ENCODE measurements at places on chromosomes 16 and 17. TPM values are rescaled to one million over a fixed set of nuclear protein-coding genes. Genes with fewer than 3 reads are reported as not detected.

The FBXL16 gene
- not detected for total RNA-seq

The OSGIN1 gene
- total RNA-seq = 22.0 TPM

The RPA1 gene
- 24.6 TPM for total RNA-seq

The KRTAP4-5 gene
- not detected for total RNA-seq

The KCTD11 gene
- total RNA-seq = 7.5 TPM

The MAPT gene
- 1.8 TPM for total RNA-seq

The TBC1D28 gene
- total RNA-seq = not detected

The CD300LG gene
- 44.5 TPM for total RNA-seq

GRCh38 chr17:75105126-75106080 lies 4.4 kb upstream of the ARMC7 start:
- H3K27ac ChIP-seq = no peak overlapping the region
- H3K27me3 ChIP-seq = no peaks in the 10 kb centered on the region
- H3K4me3 ChIP-seq = no peak overlapping the region
- peaks cover 13% of the 10 kb centered on the region for H3K4me1 ChIP-seq
- DNase-seq = peak; percentile 77

- H3K36me3 ChIP-seq = no peaks in the 10 kb centered on the region
- DNase-seq = no peak
- no peak overlapping the region for H3K4me3 ChIP-seq
- no peaks in the 10 kb centered on the region for H3K27me3 ChIP-seq
Measured at GRCh38 chr17:82493226-82493781, 26.2 kb upstream of the FOXK2 start.

DNA sequence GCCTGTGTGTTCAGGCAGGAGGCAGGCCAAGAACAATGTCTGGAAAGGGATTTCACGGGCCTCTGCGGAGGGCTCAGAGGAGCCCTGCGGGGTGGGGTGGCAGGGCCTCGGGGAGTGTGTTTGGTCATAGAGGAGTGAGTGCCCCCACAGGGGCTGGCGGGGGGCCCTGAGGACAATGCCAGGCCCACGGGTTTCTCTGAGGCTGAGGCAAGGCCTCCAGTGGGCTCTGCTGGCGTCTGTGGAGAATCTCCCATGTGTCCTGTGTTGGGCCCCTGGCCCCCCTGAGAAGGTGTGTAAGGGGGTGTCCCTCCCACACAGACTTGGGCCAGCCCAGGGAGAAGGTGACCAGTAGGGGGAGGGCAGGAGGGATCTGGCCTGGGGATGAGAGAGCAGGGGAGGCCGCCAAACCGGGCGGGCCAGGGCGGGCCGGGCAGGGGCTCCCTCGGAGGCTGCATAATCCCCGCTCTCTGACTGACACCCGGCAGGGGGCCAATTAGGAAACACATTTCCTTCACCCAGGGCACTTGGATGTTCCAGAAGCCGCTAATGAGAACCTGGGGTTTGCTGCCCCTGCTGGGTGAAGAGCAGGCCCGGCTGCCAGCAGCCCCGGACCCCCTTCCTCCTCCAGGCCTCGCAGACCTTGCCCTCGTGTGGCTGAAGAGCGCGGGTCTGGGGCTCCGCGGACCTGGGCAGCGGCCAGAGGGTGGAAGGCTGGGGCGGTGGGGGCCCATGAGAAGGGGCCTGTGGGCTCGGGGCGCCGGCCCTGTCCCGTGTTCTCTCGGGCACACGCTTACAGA lies 204.2 kb downstream of the NTN1 start:
- H3K27ac ChIP-seq = no peak overlapping the region
- peaks cover 6% of the 10 kb centered on the region for H3K4me1 ChIP-seq
- no peak overlapping the region for H3K4me3 ChIP-seq
- no peak for DNase-seq

DNA sequence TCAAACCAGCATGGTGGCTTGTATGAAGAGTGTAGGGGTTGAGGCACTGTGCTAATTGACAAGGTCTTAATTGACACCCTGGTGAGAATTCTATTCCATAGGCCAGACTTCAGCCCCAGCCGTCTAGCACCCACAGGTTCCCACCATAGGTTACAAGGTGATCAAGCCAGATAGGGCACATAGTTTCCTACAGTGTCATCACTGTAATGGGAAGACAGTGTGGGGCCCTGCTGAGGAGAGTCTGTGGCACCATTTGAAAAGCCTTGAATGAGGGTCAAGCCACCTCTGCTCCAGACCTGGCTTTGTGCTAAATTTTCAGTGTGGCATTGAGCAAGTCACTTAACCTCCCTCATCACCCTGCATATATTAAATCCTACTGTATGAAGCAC lies 36.2 kb downstream of the YPEL2 start:
- H3K27me3 ChIP-seq = no peaks in the 10 kb centered on the region
- H3K4me3 ChIP-seq = no peak overlapping the region
- peak overlapping the region; percentile 88 for H3K27ac ChIP-seq
- peaks cover 83% of the 10 kb centered on the region for H3K4me1 ChIP-seq
- DNase-seq = no peak
- H3K36me3 ChIP-seq = no peaks in the 10 kb centered on the region

- no peaks in the 10 kb centered on the region for H3K36me3 ChIP-seq
- DNase-seq = peak; percentile 62
- H3K4me3 ChIP-seq = no peak overlapping the region
- H3K4me1 ChIP-seq = peaks cover 40% of the 10 kb centered on the region
- no peaks in the 10 kb centered on the region for H3K27me3 ChIP-seq
- peak overlapping the region; percentile 79 for H3K27ac ChIP-seq
Measured at GRCh38 chr17:38898291-38898679, 27.1 kb upstream of the LASP1NB start.

GRCh38 chr16:3187798-3188674 lies at the start of gene OR1F1:
Gene OR1F1, plus strand, starts transcription at chr16:3188204.
- H3K27ac ChIP-seq = no peak within 1 kb of the TSS
- DNase-seq = no peak
- no peak within 1 kb of the TSS for H3K4me3 ChIP-seq
- no peaks in the 10 kb centered on the region for H3K36me3 ChIP-seq

DNA sequence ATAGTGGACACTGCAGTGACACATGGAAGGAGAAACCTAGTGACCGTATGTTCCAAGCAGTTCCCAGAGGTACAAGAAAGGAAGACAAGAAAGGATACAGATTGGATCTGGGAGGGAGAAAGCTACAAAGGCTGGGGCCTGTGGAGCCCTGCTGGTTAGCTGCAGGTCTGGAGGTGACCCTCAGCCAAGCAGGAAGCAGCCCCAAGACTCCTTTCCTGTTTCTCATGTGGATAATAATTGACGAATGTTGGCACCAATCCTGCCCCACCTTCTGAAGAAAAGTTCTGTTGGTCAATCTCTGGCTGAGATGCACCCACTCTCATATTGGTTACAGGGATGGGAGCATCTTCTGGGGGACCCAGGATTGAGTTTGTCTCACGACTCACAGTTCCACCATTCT lies 99.8 kb downstream of the SHISA6 start:
- H3K4me3 ChIP-seq = no peak overlapping the region
- no peaks in the 10 kb centered on the region for H3K27me3 ChIP-seq
- H3K36me3 ChIP-seq = no peaks in the 10 kb centered on the region
- H3K4me1 ChIP-seq = no peaks in the 10 kb centered on the region

DNA sequence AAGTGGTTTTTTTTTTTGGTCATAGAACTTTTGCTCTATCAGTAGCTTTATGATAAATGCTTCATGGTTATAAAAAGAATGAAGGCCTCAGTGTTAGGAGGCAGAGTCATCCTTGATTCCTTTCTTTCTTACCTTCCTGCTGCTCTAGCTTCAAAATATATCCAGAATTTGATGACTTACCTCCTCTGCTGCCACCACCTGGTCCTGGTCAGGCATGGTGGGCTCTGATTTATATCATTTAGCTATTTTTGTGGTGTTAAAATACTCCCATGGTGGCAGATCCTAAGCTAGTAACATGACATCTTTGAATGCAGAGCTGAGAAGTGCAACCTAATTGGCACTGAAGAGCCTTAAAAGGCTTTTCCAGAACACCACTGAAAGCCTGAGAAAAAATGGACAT lies 508.8 kb upstream of the CDH8 start:
- no peak overlapping the region for H3K27ac ChIP-seq
- H3K36me3 ChIP-seq = no peaks in the 10 kb centered on the region
- H3K4me1 ChIP-seq = no peaks in the 10 kb centered on the region
- no peak for DNase-seq
- H3K27me3 ChIP-seq = no peaks in the 10 kb centered on the region

DNA sequence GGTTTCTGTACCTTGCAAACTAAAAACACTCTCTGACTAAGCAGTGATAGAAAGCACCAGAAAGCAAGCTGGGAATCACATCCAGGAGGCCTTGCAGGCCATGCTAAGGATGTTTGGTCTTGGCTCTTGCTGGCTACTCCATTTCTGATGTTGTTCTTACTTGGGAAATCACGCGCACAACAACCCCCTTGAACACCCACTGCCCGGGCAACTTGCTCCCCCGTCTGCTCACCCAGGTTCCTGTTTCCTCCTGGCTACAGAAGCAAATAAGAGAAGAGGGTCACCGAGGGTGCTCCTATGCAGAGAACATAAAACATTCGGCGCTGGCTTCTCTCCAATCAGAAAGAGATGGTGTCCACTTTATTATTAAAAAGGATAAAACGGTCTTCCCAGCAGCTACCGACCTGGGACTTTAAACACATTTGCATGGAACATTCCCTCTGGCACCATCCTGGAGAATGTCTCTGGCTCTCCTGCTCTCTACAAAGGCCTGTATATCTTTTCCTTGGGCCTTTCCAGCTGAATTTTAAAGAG lies 271.2 kb upstream of the RPL38 start:
- peaks cover 8% of the 10 kb centered on the region for H3K27me3 ChIP-seq
- no peak for DNase-seq
- no peak overlapping the region for H3K27ac ChIP-seq
- H3K36me3 ChIP-seq = no peaks in the 10 kb centered on the region

DNA sequence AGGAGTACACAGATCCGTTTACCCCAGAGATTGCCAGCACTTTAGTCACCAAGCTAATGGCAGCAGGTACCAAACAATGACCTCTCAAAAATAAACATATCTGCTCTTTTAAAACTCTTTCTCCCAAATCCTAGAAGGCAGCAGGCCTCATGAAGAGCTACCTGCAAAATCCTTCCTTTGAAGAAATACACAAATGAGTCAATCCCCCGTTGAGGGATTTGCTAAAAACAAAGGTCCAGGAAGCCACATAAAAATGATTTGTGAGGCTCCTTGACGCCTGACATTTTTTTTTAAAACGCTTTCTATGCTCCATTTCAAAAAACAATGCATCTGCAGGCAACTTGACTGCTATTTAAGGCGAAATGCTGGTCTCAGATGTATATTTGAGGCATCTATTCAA lies 58.2 kb downstream of the NACA2 start:
- no peaks in the 10 kb centered on the region for H3K4me1 ChIP-seq
- H3K4me3 ChIP-seq = no peak overlapping the region

DNA sequence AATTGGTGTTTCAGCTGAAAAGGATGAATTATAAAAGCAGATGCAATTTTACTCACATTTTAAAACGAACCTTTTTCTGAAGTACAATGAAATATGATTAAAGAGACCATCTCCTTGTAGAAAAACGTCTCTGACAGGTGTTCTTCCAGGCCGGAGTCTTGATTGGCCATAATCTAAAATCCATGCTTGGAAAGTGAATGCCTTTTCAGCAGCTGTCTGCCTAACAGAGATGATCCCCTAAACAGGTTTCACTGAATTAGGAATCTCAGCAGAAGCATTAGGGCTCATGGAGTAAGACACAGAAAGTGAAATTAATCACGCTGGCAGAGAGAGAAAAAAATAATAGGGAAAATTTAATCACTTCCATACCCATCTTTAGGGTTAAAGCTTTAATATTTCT lies 39.3 kb upstream of the IRX5 start:
- no peaks in the 10 kb centered on the region for H3K27me3 ChIP-seq
- no peak overlapping the region for H3K4me3 ChIP-seq
- DNase-seq = no peak
- H3K36me3 ChIP-seq = no peaks in the 10 kb centered on the region

- no peak overlapping the region for H3K27ac ChIP-seq
- H3K4me1 ChIP-seq = peaks cover 5% of the 10 kb centered on the region
- no peak overlapping the region for H3K4me3 ChIP-seq
- H3K36me3 ChIP-seq = no peaks in the 10 kb centered on the region
Measured at GRCh38 chr17:43831633-43832032, 1.3 kb downstream of the MPP3 start.

DNA sequence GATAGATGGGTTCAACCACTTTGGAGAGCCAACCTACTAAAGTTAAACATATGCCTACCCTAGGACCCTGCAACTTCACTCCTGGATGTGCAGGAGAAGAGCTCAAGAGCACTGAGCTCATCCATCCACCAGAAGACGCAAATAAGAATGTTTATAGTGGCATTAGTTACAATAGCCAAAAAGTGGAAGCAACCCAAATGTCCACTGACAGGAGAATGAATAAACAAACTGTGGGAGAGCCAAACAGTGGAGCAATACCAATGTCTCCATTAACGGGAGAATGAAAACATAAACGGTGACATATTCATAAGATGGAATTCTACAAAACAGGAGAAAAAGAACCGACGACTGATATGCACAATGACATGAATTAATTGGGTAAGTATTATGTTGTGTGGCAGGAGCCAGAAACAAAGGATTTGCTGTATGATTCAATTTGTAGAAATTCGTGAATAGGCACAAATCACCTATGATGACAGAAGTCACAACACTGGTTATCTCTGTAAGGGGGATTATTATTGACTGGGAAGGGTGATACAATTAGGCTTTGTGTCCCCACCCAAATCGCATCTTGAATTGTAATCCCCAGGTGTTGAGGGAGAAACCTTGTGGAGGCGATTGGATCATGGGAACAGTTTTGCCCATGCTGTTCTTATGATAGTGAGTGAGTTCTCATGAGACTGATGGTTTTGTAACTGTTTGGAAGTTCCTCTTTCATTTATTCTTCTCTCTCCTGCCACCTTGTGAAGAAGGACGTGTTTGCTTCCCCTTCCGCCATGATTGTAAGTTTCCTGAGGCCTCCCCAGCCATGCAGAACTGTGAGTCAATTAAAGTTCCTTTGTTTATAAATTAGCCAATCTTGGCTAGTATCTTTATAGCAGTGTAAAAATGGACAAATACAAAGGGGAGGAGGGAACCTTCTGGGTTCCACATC lies 57.9 kb upstream of the PLCG2 start:
- no peaks in the 10 kb centered on the region for H3K36me3 ChIP-seq
- no peak for DNase-seq
- H3K4me3 ChIP-seq = no peak overlapping the region

- no peaks in the 10 kb centered on the region for H3K4me1 ChIP-seq
- H3K27me3 ChIP-seq = no peaks in the 10 kb centered on the region
- no peak overlapping the region for H3K4me3 ChIP-seq
Measured at GRCh38 chr16:30493941-30494488, 21.5 kb downstream of the ITGAL start.

DNA sequence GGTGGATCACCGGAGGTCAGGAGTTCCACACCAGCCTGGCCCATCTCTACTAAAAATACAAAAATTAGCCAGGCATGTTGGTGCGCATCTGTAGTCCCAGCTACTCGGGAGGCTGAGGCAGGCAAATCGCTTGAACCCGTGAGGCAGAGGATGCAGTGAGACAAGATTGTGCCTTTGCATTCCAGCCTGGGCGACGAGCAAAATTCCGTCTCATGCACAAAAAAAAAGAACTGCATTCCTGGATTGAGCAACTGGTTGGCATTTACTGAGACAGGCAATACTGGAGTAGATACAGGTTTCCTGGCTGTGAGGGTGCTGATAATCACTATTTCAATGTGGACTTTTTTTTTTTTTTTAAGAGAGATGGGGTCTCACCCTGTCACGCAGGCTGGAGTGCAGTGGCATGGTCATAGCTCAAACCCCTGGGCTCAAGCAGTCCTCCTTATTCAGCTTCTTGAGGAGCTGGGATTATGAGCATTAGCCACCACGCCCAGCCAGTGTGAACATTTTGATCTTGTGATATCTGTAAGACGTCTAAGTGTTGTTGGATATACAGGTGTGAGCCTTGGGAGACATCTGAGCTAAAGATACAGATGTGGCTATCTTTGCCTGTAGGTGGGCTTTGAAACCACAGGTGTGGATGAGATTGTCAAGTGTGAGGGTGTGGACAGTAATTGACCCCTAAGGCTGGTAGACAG lies 5.8 kb downstream of the CYB5D2 start:
- no peak overlapping the region for H3K4me3 ChIP-seq
- no peaks in the 10 kb centered on the region for H3K27me3 ChIP-seq
- peaks cover 8% of the 10 kb centered on the region for H3K36me3 ChIP-seq
- peaks cover 16% of the 10 kb centered on the region for H3K4me1 ChIP-seq

All from transverse colon (tissue), 4 donors.